Eye (tissue), 1 donor: ENCODE measurements at places on chromosomes 1 and 21.

GRCh38 chr1:240091614-240092300, at the start of gene FMN2:
Gene FMN2 (plus strand): TSS chr1:240091883. CDS start chr1:240092110, 227 bp downstream.
- DNase-seq = peak; percentile 89

DNA sequence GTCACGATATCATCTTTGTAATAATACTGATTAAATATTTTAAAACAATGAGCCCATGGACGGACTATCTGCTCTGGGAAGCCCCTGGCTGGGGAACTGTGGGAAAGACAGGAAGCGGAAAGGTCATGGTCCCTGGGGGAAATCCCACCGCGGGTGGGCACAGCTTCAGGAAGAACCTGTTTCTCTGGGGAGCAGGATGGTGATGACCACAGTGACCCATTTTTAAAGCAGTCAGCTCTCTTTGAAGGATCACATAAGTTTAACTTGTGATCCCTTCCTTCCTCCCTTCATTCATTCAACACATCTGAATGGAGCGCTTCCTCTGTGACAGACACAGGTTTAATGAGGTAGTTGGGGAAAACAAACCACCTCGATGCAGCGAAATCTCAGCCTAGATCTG, 73.0 kb downstream of the DHRS3 start:
- DNase-seq = no peak

- DNase-seq = peak; percentile 63
These were observed at the start of gene TRIM58 for GRCh38 chr1:247857069-247857984. Gene TRIM58 (plus strand): TSS chr1:247857187. CDS start chr1:247857247, 60 bp downstream.

DNA sequence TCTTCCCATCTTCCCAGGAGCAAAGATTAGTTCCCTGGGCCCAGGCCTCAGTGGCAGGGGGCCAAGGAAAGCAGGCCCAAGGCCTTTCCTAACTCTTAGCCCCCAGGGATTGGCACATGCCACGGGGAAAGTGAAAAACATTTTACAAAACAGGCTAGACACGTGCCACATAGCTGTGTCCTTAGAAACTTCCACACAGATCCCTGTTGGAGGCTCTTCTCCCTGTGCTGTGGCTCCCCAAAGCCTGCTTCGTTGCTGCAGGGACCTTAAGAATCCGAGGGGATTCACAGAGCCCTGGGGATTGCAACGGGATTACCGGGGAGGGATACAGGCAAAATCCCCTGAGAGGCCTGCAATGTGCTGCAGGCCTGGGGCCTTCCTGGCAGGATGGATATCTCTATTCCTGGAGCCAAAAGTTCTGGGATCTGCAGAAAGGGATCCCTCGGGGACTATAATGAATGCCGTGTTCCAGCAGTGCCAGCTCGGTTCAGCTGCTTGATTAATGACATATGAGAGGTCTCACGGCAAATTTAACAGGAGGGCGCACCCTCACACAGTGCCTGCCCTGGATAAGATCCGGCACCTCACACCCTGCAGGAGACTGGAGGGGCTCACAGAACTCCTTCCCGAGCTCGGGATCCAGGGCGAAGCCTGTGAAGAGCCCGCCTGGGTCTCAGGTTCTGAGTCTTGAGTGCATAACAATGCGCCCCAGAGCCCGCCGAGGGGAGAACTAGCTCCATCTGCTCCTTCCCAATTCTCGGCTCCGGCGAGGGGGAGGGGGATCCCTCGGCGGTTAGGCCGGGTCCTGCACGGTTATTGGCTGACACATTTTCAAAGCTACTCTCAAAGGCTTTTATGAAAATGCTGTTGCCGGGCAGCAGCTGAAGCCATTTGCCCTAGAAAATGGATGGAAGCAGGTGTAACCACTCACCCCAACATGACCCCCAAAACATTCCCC, 15.3 kb upstream of the RGS8 start:
- DNase-seq = peak; percentile 94

DNA sequence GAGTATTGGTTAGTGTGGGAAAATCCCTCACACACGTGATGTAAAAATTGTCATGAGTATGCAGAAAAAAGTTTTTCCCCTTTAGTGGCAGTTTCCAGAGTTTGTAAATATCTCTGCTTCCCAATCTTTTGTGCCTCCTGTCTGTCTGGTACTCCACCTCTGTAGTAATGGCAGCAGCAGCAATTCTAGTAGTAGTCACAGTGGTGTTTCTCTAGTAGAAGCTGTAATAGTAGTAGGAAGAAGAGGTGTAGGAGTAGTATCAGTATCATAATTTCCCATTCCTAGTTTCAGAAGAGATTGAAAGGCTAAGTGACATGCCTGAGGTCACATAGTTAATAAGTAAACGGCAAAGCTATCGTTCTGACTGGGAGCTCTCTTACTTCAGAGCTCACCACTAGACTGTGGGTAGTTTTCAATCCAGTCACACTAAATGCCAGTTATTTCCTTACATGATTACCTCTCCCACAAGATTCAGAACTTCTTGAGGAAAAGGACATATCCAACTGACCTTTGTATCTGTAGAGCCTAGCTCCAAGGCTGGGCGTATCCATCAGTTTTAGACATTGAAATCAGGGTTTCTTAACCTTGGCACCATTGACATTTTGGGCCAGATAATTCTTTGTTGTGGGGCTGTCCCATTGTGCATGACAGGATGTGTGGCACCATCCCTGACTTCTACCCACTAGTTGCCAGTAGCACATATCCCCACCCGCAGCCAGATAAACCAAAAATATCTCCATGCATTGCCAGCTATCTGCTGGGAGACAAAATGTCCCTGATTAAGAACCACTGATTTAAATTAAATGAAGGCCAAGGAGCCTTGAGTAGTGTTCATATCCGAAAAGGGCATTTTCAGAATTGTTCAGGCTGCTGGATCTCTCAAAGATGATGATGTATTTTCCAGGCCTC, 135.9 kb downstream of the FGGY start:
- DNase-seq = no peak

DNA sequence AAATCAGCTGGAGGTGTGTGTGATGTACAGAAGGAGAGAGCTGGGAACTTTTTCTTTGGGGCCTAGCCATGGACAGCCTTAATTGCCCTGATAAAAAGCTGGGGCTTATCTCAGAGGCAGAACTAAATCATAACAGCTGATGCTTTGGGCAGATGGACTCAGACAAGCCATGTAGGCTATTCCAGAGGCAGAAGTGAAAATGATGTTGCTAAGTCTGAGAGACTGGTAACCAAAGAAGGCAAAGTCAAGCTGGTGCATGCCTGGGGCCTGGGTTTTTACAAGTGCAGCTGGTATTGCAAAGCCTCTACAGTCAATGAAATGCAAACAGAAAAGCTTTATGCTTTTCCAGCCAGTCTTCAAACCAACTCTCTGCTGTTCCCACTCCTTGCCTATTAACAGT, 39.0 kb upstream of the LMX1A start:
- DNase-seq = no peak

- DNase-seq = peak; percentile 52
These were observed 15.2 kb upstream of the SRP9 start for GRCh38 chr1:225762444-225762843.

DNA sequence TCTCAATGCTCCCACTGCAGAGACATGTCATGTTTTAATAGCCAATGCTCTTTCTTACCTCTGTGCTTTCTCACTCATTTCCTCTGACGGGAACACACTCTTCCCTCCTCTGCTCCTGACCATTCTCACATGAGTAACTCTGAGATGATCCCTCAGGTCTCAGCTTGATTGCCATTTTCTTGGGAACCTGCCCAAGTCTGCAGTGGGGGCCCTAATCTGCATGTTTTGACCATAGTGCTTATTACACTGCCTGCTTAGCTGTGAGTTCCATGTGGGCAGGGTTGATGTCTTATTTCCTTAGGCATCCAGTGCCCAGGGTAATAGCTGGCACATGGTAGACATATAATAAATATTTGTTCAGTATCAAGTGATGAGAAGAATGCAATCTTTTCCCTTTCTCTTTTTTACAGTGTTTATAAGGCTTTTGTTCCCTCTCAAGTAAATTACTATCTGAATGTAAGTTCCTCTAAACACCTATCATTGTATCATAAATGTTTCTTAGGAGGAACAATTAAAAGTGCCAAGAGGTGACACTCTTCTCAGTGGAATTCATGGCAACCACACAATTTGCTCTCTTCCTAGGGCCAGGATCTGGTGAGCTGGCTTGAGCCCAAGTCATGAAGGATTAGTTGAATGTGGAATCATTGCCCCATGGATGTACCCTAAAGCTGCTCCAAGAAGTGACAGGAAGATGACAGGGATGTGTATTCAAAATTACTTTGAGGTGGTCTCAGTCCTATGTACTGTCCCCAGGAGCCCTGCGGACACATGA, 485.4 kb upstream of the USP24 start:
- no peak for DNase-seq

- DNase-seq = no peak
These were observed 724 bp downstream of the ST7L start for GRCh38 chr1:112618114-112618720.

GRCh38 chr1:164853146-164853545, 294.2 kb downstream of the PBX1 start:
- no peak for DNase-seq

DNA sequence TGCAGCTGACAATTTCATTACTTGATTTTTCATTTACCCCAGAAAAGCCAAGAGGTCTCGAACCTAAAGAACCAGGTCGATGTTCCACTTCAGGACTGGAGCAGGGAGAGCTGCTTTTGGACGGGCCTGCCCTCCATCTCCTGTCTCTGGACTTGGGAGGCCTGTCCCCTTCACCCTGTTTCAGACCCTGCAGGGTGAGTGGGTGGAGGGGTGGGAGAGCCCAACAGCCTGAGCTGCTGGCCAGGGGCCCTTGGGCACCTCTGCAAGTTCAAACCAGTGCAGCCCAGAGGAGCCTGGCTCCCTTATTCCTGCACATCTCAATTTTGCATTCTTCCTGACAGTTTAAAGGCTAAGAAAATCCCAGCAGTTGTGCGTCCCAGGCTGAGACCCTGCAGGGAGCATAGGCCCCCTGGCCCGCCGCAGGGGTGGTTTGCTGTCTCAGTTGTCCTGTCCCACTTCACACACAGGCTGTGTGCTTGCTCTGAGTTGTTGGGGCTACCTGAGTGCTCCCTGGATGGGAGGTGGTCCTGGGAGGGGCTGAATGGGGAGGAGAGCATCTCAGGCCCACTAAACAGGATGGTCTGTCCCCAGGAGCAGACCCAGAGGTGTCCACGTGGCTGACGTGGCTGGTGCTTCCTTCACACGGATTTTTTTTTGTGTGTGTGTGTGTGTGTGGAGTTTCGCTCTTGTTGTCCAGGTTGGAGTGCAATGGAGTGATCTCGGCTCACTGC, 443.7 kb downstream of the PTPRU start:
- DNase-seq = no peak

DNA sequence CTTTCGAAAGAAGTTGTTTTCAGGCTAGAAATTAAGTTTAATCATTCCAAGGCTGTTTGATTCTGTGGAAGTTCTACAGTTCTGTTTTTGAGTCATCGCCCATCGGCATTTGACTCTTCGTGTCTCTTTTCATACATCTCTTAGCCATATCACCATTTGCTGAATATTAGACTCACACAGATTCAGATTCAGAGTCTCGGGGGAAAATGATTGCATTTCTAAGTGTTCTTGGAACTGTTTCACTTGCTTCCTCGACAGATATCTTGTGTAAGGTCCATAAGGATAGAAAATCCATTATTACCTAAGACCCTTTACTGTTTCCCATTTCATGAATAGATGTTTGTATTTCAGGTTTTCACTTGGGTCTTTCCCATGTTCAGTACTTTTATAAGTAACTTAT, 237.0 kb upstream of the SGIP1 start:
- no peak for DNase-seq

DNA sequence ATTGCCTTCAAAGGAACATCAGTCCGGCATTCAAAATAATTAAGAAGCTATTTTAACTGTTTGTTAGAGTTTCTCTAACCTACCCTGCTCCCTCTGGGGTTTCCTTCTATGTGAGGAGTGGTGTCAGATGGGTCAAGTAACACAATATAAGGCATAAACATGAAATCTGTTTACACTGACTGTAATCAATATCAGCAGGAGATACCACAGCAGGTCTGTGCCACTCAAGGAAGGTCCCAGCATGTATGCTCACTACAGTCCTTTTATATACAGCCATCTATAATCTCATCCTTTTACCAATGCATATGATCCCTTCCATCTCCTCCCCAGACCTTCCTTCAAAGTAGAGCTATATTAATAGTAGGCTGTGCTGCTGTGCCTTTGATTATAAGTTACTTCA, 25.4 kb downstream of the EEIG2 start:
- no peak for DNase-seq

- DNase-seq = no peak
These were observed 172.8 kb downstream of the MATN1 start for GRCh38 chr1:30550365-30551220.

DNA sequence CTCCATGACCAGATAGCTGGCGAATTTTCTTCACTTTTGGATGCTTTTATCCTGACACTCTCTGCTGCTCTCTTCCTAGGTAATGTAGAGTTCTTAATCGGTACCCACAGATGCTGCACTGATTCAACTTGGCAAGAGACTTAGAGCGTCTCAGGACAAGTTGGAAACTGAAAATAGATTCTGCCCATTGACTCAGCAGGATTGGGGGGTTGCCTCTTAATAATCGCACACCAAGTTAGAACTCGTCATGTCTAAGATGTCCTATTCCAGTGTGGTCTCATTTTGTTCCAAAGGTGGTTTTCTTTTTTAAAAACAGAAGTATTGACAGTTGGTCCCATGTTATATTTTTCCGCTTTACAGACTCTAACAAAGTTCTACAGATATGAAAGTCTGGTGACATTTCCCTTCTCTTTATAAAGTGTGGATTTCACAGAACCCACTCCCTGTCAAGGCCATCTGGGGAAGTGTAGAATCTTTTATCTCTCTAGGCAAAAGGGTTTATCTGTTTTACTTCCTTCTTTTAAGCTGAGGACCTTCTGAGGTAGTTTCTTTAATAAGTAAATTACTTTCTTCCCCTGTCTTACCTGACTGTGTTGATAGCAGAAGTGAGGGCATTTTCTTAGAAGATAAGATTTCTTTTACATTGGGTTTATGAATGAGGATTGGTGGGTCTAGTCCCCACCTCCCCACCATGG, 12.1 kb upstream of the DIPK1A start:
- no peak for DNase-seq

- DNase-seq = peak; percentile 34
These were observed 104.6 kb downstream of the DISP1 start for GRCh38 chr1:222919478-222919865.

GRCh38 chr1:165353731-165354671, 2.5 kb downstream of the LMX1A start:
- peak; percentile 75 for DNase-seq
